ENCODE measurements at places on chromosomes 6 and 20. TPM values are rescaled to one million over a fixed set of nuclear protein-coding genes. Genes with fewer than 3 reads are reported as not detected.
A peak's percentile ranks its signal among the peaks of the same experiment; 100 is the strongest.

MEP1A gene
- total RNA-seq, result not detected

USP49 gene
- total RNA-seq, result 6.3 TPM

TP53TG5 gene
- not detected for total RNA-seq

SEC23B gene
- 108 TPM for total RNA-seq

PAK5 gene
- total RNA-seq, result not detected

- peak; percentile 68 for DNase-seq
These were observed 2.4 kb upstream of the FOXA2 start for GRCh38 chr20:22586645-22587310.

GRCh38 chr6:113293423-113293740 lies 563.8 kb upstream of the MARCKS start:
- no peak for DNase-seq

- no peak for DNase-seq
These were observed 48.9 kb downstream of the ZFAND3 start for GRCh38 chr6:37868447-37868825.

GRCh38 chr20:56429502-56429901 lies 17.4 kb downstream of the CASS4 start:
- DNase-seq, result no peak

- DNase-seq, result no peak
These were observed 110.4 kb upstream of the COL21A1 start for GRCh38 chr6:56357616-56358373.
